Skeletal muscle tissue (tissue), 5 donors: ENCODE measurements at places on chromosomes 11 and 22. TPM values are rescaled to one million over a fixed set of nuclear protein-coding genes. Genes with fewer than 3 reads are reported as not detected.

KIF18A gene
- total RNA-seq, result 4.7 TPM

TBC1D10A gene
- total RNA-seq, result 7.3 TPM

KRTAP5-2 gene
- not detected for total RNA-seq

TKFC gene
- 6.8 TPM for total RNA-seq

ARHGAP42 gene
- 23.5 TPM for total RNA-seq

ANKK1 gene
- total RNA-seq, result not detected

TH gene
- total RNA-seq, result not detected

SYT8 gene
- not detected for total RNA-seq

SHANK3 gene
- 4.2 TPM for total RNA-seq

KRTAP5-7 gene
- not detected for total RNA-seq

OR2AG2 gene
- not detected for total RNA-seq

MRGPRX3 gene
- not detected for total RNA-seq

OR51E2 gene
- total RNA-seq, result 0.52 TPM

PNPLA3 gene
- total RNA-seq, result 3.7 TPM

ASPHD2 gene
- total RNA-seq, result 1.0 TPM

MIOX gene
- total RNA-seq, result not detected

CCDC116 gene
- total RNA-seq, result not detected

IRAG1 gene
- total RNA-seq, result 2.6 TPM

MMP8 gene
- 1.6 TPM for total RNA-seq

C11orf91 gene
- total RNA-seq, result not detected

PARVA gene
- total RNA-seq, result 15.1 TPM

IL10RA gene
- total RNA-seq, result 8.9 TPM

MPEG1 gene
- total RNA-seq, result 11.0 TPM

MYBPC3 gene
- total RNA-seq, result 1.6 TPM

KIRREL3 gene
- total RNA-seq, result under 0.01 TPM

IGSF22 gene
- total RNA-seq, result 7.3 TPM

OR8D1 gene
- under 0.01 TPM for total RNA-seq

TSPAN32 gene
- 2.1 TPM for total RNA-seq

BATF2 gene
- 0.52 TPM for total RNA-seq

PNPLA5 gene
- not detected for total RNA-seq

ART5 gene
- total RNA-seq, result 0.52 TPM

APOA1 gene
- 3.7 TPM for total RNA-seq

LDHAL6A gene
- not detected for total RNA-seq

MISFA gene
- not detected for total RNA-seq

ARHGAP8 gene
- 0.52 TPM for total RNA-seq

CCS gene
- total RNA-seq, result 27.7 TPM

TCN1 gene
- 1.6 TPM for total RNA-seq

NNMT gene
- 87.2 TPM for total RNA-seq

TUG1 gene
- 39.1 TPM for total RNA-seq

SEPTIN3 gene
- total RNA-seq, result 0.52 TPM

TSPAN18 gene
- total RNA-seq, result 11.5 TPM

INS gene
- not detected for total RNA-seq

APOL5 gene
- total RNA-seq, result 1.6 TPM

MUC2 gene
- not detected for total RNA-seq
